Astrocyte of the spinal cord (primary cell): ENCODE measurements at places on chromosomes 3 and 15.

GRCh38 chr15:73345658-73346057, 23.1 kb downstream of the HCN4 start:
- DNase-seq: no peak

GRCh38 chr3:144564011-144564410, 592.4 kb downstream of the DIPK2A start:
- DNase-seq: no peak

DNA sequence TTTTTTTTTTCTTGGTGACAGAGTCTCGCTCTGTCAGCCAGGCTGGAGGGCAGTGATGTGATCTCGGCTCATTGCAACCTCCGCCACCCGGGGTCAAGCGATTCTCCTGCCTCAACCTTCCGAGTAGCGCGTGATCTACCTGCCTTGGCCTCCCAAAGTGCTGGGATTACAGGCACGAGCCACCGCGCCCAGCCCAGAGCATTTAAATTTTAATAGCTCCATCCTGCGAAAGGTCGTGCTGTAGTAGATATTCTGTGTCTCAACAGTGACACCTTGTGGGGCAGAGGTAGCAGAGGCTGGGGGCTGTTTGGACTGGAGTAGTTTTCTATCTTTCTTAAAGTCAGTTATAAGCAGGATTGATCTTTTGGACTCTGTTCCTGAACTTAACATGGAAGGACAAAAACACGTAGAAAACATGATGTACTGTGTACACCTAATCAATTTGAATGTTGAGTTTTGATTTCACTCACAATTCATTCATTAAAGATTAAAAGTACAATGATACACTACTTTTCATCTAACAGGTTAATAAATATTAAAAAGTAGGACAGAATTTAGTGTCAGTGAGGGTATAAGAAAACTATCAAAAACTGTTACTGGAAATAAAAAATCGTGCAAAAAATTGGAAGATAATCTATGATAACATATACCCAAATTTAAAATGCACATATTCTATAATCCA, 11.0 kb upstream of the PDCD6IP start:
- peak; percentile 71 for DNase-seq

- DNase-seq: no peak
Measured at GRCh38 chr3:18556001-18556408, 130.9 kb upstream of the SATB1 start.

DNA sequence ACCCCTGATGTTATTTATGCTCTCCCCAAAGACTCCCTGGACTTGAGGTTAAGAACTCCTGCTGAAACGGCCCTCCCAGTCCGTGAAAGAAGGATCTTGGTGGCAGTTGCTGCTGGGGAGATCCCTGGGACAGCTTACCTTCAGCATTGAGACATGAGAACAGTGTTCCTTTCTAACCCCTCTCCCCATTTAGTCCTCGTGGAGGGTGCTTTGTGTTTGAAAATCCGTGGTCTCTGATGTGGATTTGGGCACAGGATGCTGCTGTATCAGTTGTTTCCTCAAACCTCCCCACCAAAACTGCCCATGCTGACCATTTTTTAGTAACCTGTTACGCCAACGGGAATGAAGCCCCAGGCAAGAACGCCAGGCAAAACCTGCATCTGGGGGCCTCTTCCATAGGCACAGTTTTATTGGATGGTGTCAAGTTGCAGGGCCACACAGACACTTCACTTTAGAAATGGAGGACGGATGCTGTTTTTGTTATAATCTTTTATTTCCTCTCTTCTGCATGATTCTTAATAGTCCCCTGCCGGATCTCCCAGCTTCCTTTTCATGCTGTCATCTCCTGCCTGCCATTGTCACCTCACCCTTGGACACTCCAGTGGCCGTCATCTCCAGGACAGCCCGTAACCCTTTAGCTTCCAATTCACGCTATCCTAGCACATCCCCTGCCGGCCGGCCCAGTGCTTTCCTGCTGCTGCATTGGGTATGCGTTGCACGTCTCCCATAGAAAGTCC, 31.7 kb upstream of the CEMIP start:
- DNase-seq: no peak

DNA sequence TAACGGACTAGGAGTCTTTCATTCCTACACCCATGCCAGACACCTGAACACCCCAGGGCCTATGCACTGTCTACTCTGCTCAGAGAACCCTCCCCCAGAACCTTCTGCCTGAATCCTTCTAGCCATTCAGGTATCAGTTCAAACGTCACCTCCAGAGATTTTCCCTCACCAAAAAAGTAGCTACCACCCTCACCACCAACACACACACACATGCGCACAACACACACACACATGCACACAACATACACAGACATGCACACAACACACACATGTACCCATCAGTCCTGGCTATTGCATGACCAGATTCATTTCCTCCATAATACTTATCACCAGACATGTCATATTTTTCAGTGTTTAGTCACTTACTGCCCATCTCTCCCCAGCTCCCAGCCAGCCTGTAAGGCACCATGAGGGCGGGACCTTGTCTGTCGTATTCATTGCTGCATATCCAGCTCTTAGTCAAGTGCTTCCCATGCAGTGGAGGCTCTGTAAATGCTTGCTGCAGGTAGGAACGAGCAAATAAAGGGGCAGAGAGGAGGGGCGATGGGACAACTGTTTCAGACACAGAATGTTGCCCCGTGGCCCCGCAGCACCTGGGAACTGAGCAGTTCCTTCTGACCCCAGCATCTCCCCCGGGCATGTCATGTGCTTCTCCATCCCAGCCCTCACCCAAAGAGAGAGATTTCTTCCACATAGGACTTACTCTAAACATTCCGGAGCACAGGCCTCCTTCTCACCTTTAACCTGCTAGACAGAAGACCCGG, 29.2 kb downstream of the XXYLT1 start:
- DNase-seq: no peak

GRCh38 chr3:172820492-172820891, 70.0 kb downstream of the ECT2 start:
- DNase-seq: no peak

DNA sequence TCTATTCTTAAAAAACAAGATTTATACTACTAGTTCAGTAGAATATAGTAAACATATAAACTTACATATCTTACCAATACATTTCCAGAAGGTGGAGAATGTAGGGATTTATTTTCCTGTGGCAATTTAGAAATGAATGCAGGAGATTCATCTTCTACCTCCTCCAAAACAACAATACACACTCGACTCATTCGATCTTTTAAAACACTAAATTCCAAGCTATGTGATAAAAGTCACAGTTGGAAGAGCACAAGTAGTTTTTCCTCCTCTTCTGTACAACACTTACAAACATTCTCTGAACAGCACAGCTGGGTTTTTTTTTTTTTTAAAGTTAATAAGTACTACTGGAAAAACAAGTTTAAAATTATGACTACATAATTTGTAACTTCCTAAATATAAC, 1.4 kb downstream of the ANKRD28 start:
- DNase-seq: no peak

- DNase-seq: no peak
Measured at GRCh38 chr3:150033721-150034120, 63.0 kb upstream of the PFN2 start.

- DNase-seq: no peak
Measured at GRCh38 chr15:98003518-98003917, 43.0 kb downstream of the ARRDC4 start.

DNA sequence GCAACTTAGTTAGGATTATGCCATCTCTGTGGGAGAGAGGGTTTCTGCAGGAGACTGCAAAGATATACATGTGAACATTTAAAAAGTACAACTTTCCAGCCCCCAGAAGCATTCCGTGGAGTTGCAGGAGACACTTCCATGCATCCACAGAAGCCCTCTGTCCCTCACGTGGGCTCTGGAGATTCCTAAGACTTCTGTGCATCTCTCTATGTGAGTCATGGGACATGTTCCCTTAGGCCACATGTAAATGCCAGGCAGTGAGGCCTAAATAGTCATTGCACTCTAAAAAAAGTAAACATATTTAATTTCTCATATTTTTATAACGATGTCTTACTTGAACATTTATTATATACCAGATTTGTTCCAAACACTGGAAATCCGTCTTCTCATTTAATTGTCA, 126.5 kb upstream of the ROPN1 start:
- no peak for DNase-seq

- DNase-seq: no peak
Measured at GRCh38 chr3:4008205-4008604, 209.0 kb downstream of the LRRN1 start.

DNA sequence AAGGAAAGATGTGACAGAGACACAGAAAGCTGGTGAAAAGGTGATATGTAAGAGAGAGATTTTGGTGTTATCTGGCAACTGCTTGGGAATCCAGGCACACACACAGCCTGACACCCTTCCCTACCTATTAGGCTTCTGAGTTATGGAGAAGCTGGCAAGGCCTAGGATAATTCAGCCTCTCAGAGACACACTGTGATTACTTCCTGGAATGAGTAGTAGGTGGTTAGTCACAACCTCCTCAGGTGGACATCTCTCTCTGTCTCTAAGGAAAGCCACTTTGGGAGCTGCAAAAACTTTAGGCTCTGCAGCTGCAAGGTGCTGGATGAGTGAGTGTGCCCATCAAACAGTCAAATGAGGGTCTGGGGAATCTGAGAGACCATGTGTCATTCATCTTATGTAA, 201.9 kb downstream of the PDCD6IP start:
- no peak for DNase-seq

DNA sequence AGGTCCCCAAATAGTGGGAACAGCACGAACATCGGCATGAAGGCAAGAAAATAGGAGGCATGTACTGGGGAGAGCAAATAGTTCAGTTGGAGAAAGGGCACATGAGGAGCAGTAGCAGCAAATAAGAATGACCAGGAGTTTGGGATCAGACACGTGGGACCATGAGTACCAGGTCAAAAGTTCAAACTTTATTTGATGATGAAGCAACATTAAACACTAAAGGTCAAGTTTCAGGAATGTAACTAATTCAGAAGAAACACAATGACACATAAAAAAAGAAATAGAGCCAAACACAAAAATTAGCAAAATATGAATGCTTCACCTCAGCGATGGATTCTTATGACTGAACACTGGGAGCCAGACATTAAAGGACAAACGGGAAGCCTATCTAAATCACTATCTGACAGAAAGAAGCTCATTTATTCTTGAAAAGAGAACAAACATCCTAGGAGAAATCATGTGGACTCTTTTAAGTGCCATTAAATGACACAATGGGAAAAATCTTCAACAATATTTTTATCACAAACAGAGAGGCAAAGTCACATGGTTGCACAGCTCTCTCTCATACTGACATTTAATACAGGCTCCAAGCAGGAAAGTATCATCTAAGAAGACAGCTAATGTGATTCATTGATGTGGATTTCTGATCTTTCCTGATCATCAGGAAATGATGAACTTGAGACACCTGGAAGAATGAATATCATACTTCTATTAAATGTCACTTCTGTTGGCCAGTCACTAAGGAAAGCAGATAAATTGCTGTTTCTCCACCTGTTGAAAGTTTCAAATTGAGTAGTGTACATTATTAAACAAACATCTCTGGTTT, 216.9 kb upstream of the THBS1 start:
- peak; percentile 48 for DNase-seq

- DNase-seq: no peak
Measured at GRCh38 chr3:180048103-180048502, 11.4 kb upstream of the PEX5L start.

- no peak for DNase-seq
Measured at GRCh38 chr3:152287898-152288576, 19.3 kb downstream of the MBNL1 start.

DNA sequence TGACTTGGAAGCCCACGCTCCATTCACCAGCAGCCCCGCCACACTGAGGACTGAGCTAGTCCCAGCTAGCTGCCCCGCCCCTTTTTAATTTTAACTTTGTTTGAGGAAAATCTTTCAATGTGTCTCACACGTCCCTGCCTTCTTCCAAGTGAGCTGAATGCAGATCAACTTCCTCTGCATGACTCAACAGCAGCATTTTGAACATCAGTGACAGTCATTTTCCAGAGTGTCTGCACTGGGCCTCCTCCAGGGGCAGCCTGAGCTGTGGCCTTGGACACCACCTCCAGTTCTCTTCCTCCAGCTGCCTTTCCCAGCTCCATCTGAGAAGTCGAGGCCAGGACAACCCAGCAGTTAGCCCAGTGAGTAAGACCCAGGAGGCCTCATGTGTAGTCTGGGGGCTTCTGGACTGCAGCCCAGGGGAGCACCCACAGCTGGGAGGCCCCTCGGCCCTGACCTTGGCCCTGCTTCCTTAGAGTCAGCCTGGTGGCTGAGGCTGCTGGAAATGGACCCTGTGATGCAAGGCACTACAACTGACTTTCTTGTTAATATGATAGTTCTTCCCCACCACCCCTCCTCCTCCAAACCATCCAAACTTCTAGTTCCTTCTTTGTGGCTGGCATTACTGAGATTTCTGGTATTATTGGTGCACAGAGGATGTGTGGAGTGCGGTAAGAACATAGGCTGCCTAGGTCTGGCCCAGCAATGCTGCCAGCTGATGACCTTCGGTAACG, 21.4 kb upstream of the ESYT3 start:
- no peak for DNase-seq

DNA sequence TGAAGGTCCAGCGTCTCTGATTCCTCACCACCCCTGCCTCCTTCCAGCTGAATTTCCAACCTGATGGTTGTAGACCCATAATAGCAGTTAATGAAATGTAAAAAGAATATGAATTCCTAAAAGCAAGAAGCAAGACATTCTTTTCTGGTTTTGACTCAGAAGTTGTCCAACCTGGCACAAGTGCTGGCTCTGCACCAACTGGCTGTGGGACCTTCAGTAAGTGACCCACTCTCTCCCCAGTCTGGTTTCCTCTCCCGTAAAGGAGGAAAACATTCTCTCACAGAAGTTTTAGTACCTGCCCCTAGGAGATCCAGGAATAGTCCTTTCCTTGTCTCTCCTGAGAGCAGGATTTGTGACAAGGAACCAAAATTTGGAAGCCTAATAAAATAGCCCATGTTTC, 236.9 kb upstream of the TRIM42 start:
- peak; percentile 84 for DNase-seq

DNA sequence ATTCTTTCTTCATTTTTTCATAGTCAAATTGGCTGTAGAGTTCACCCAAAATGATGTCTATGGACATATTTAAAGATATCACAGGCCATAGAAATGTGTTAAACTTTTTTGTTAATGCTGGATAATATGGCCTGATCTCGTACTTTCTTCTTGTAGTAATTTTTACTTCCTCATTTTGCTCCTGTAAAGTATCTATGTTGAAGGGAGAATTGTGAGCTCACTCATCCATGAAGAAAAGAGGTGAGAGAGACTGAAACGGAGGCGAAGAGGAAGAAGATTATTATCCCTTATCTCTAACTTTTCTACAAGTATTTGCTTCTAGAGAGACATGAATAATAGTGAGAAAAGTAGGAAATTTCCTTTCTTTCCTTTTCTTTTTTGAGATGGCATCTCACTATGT, 613.8 kb upstream of the TBL1XR1 start:
- DNase-seq: no peak

GRCh38 chr15:101221902-101222301, 29.9 kb downstream of the CHSY1 start:
- no peak for DNase-seq
